ENCODE measurements at places on chromosomes 1 and 21.

- DNase-seq = no peak
These were observed 37.4 kb downstream of the PCAT6 start for GRCh38 chr1:202848191-202848542.

DNA sequence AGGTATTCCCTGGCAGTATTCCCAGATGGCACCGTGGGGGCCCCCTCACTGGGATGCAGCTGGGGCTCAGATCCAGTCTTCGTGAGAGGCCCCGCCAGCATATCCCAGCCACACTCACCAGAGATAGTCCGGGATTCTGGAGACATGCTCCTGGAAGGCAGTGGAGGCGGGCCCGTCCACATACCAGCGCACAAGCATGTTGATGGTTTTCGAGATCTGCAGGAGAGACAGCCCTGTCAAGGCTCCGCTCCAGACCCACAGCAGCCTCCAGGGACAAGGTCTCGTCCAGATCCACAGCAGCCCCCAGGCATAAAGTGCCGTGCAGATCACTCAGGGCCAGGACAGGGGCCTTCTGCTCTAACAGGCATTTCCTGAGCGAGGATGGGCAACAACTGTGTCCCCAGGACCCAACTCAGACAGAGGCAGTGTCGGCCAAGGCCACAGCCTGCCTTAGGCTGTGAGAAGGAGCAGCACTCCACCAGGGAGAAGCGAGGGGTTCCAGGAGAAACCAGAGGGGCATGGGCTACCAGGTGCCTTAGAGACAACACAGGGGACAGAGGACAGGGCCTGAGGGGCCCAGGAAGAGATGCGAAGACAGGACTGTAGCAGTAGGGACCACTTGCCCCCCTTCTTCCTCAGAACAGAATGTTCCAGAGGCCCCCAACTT lies 14.8 kb downstream of the LSS start:
- DNase-seq = no peak

- DNase-seq = no peak
These were observed 85.7 kb upstream of the CD34 start for GRCh38 chr1:207996636-207997035.

- DNase-seq = no peak
These were observed 37.6 kb upstream of the CLIC4 start for GRCh38 chr1:24707687-24708086.

- peak; percentile 27 for DNase-seq
These were observed 254.8 kb downstream of the ZNF648 start for GRCh38 chr1:181806746-181807145.

- peak; percentile 83 for DNase-seq
These were observed 79.1 kb downstream of the NDUFS5 start for GRCh38 chr1:39105061-39105840.

DNA sequence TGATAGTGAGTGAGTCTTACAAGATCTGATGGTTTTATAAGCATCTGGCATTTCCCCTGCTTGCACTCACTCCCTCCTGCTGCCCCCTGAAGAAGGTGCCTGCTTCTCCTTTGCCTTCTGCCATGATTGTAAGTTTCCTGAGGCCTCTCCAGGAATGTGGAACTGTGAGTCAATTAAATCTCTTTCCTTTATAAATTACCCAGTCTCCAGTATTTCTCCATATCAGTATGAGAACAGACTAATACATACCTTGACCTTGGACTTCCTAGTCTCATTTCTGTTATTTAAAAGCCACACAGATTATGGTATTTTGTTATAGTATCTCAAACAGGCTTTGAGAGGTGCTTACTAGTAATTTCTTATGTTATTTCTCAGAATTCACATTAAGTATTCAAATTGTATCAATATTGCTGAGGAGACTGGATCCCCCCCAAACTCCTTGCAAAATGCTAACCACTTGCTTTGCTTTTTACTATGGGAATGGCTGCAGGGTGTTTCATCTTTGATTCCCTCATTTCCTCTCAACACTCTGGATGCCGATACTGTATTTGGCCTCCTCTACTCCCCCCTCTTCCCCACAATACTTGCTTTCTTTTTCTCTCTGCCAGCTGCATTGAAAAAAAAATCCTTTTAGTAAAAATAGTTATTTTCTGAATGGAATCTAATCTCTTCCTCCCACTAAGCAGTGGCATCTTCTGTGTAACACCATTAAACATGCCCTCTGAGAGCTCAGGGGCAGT lies 96.9 kb upstream of the WLS start:
- no peak for DNase-seq

- DNase-seq = peak; percentile 85
These were observed 614 bp upstream of the CACNA1E start for GRCh38 chr1:181482521-181483284.

GRCh38 chr1:933603-933940 lies 9.8 kb downstream of the SAMD11 start:
- peak; percentile 49 for DNase-seq

- DNase-seq = no peak
These were observed 44.5 kb downstream of the B3GALT5 start for GRCh38 chr21:39657091-39657689.

GRCh38 chr1:173411835-173412742 lies 65.0 kb upstream of the PRDX6 start:
- no peak for DNase-seq

GRCh38 chr1:113784104-113784779 lies 25.0 kb upstream of the PHTF1 start:
- DNase-seq = no peak

GRCh38 chr1:198543670-198544260 lies 3.3 kb upstream of the ATP6V1G3 start:
- no peak for DNase-seq

GRCh38 chr1:937521-937920 lies 13.8 kb downstream of the SAMD11 start:
- no peak for DNase-seq

- DNase-seq = no peak
These were observed 622.9 kb upstream of the ADGRL4 start for GRCh38 chr1:79629414-79629813.

- peak; percentile 94 for DNase-seq
These were observed at the start of gene BPNT1 for GRCh38 chr1:220089650-220090556. Gene BPNT1 (minus strand): TSS chr1:220089788. CDS start chr1:220079846, 9,942 bp downstream.

DNA sequence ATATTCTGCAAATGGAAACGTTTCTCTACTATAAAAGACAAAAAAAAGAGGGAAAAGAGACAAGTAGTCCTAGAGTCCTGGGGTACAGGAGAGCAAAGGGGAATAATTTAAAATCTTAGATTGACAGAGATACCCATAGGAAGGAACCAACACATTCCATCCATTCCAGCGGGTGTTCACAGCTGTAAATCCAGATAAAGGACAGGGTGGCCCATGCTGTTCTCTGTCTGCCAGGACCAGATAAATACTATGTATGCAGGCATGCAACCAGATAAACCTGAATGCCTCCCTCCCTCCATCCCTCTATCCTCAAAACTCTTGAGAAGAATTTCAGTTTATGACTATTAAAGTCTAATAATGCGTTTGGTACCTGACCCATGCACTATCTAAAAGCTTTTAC lies 131.8 kb downstream of the PTPN14 start:
- DNase-seq = peak; percentile 49

- DNase-seq = peak; percentile 17
These were observed 1.0 kb downstream of the SMYD2 start for GRCh38 chr1:214281720-214282629.

DNA sequence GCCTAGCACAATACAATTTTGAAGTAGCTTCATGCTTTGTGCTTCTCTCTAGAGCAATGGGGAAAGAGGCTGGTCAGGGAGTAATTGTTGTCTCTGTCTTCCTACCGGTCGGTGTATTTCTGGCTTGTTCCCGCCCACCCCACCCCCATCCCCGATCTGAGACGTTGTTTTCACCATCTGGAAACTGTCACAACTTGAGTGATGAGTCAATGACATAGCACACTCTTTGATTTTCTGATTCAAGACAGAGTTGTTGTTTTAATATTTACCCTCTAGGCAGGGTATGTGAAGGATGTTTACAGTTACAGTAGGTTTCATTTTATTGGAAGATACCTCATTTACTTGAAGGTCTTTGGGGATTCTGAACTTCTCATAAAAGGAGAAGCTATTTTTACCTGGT lies 7.0 kb downstream of the IL12RB2 start:
- DNase-seq = no peak

- peak; percentile 95 for DNase-seq
These were observed 832 bp downstream of the CCSAP start for GRCh38 chr1:229341774-229342655.

- no peak for DNase-seq
These were observed 97.4 kb upstream of the KRTAP19-8 start for GRCh38 chr21:31135531-31136184.

- peak; percentile 84 for DNase-seq
These were observed 38.2 kb upstream of the WASF2 start for GRCh38 chr1:27527890-27528817.
